ENCODE measurements at places on chromosomes 6 and 20.

- no peak for DNase-seq
Observed at GRCh38 chr20:23129266-23129665, 43.1 kb upstream of the CD93 start.

- DNase-seq = no peak
Observed at GRCh38 chr20:14525426-14525825, 188.0 kb upstream of the FLRT3 start.

- no peak for DNase-seq
Observed at GRCh38 chr6:751765-752164, 58.8 kb upstream of the EXOC2 start.

GRCh38 chr6:98260382-98260781 is 574.0 kb upstream of the POU3F2 start:
- DNase-seq = no peak

- DNase-seq = no peak
Observed at GRCh38 chr20:31494131-31494530, 19.0 kb downstream of the REM1 start.

DNA sequence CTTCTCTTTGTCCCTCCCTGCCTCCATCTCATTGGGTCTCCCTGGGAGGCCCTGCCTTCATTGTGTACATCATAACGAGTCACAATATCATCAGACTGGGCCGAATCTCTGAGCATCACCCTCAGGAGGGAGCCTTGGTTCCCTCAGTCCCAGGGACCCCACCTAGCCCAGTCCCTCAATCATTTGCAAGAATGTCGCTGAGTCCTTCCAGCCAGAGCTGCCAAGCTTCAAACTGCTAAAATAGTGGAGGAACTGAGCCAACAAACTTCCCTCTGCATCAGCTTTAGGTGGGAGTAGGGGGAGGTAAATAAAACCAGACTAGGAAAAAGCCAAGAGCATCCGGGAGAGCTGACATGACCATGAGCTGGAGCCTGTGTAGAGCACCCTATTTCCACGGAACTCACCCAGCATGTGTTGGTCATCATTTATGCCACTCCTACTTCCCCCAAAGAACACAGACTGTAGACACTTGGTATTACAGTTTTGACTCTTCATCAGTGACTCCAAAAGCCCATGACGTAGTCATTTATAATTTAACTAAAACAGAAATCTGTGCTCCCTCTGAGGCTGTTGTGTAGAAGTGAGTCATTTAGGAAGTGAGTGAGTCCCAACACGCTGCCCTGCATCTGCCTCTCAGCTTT is 28.8 kb upstream of the IL17A start:
- no peak for DNase-seq

DNA sequence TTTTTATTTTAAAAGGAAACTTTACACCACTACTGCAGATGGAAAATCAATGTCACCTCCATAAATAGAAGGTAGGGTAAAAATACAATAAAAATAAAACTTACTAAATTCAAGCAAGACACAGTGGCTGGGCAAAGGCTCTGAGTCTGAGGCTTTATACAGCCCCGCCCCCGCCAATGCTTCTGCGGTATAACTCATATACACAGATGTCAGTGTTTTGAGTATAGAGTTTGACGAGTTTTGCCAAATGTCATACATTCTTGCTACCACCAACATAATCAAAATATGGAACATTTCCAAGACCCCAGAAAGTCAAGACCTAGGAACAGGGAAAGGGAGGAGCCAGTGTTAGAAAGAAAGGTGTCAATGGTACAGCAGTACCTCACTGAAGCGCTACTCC is 12.8 kb downstream of the NFATC2 start:
- no peak for DNase-seq

GRCh38 chr6:138538390-138539031 is 39.2 kb upstream of the NHSL1 start:
- no peak for DNase-seq

GRCh38 chr6:36615018-36615761 is 21.0 kb downstream of the SRSF3 start:
- DNase-seq = peak; percentile 18

DNA sequence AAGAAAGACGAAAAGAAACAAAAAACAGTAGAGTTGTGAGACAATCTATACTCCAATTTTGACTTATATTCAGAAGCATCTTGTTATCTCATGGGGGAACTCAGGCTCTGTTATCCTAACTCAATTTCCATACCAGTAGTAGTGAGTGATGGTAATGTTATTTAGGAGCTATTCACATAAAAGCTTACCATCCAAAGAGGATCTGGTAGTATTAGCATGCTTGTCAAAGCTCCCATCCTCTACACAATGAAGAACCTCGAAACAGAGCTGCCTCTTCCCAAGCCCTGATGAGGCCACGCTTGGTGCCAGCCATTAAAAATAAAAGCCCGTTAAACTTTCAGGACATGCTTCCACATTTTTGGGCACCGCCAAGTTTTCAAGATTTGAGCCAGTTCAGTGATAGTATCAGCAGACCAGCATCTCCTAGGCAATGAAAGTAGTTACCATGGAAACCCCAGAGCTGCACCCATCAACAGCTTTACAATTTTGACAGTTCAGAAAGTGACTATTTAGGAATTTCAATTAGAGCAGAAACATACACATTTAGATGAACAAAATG is 173.3 kb downstream of the CD83 start:
- DNase-seq = no peak

GRCh38 chr20:47028487-47028886 is 133.8 kb downstream of the EYA2 start:
- DNase-seq = no peak

- DNase-seq = no peak
Observed at GRCh38 chr6:25350573-25350972, 71.4 kb downstream of the CARMIL1 start.

DNA sequence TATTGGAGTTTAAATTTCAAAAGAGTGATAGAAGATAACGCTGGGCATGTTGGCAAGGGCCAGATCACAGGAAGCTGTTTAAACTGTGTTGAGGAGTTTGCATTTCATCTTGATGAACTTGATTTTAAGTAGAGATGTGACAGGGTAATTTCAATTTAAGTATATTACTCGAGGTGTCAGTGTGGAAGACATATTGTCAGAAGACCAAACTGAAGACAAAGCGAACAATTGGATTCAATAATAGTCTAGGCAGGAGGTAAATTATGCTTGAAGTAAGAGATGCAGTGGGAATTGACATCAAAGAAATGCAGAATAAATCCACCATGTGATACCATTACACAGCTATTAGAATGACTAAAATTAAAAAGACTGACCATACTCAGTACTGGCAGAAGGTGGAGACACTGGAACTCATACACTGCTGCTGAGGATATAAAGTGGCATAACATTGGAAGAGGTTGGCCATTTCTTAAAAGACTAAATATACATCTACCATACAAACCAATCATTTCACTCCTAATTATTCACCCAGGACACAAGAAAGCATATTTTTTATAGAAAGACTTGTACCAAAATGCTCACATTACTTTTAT is 240.8 kb downstream of the ARHGAP18 start:
- no peak for DNase-seq

DNA sequence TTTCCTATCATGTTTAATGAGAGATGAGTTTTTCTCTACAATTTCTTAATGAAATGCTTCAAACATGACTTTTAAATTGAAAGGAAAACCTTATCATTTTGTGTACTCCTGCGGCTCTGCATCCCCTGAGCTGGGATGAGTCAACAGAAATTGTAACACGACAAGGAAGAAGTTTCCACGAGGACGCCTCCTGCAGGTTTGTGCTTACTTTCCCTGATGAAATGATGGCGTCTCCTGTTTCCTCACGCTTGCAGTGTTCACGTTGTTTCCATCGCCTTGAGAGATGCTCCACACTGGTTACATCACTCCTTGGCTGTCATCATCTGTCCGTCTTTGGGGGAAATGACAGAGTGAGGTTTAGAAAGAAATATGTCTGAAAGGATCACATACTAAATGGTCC is 233.7 kb upstream of the ZFP64 start:
- no peak for DNase-seq

- DNase-seq = no peak
Observed at GRCh38 chr6:74925683-74926082, 280.2 kb downstream of the COL12A1 start.

GRCh38 chr6:52550014-52550575 is 26.8 kb downstream of the TRAM2 start:
- no peak for DNase-seq

- no peak for DNase-seq
Observed at GRCh38 chr20:19947611-19948264, 69.4 kb upstream of the NAA20 start.

DNA sequence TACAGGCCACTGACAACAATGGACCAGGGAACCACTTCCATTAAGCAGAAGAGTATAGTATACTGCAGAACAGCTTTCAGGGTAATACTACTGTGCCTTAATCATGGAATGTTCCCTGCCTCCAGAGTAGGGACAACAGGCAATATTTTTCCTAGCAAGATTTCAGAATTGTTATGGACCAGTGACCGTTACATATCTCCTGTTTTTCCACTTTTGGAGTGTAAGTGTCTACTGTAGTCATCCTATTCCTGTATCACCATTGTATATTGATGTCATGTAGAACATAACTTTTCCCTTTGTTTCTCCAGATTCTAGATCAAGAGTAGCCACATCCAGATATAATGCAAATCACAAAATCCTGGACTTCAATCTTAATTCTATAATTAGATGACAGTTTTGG is 1.9 kb upstream of the GJE1 start:
- DNase-seq = no peak

DNA sequence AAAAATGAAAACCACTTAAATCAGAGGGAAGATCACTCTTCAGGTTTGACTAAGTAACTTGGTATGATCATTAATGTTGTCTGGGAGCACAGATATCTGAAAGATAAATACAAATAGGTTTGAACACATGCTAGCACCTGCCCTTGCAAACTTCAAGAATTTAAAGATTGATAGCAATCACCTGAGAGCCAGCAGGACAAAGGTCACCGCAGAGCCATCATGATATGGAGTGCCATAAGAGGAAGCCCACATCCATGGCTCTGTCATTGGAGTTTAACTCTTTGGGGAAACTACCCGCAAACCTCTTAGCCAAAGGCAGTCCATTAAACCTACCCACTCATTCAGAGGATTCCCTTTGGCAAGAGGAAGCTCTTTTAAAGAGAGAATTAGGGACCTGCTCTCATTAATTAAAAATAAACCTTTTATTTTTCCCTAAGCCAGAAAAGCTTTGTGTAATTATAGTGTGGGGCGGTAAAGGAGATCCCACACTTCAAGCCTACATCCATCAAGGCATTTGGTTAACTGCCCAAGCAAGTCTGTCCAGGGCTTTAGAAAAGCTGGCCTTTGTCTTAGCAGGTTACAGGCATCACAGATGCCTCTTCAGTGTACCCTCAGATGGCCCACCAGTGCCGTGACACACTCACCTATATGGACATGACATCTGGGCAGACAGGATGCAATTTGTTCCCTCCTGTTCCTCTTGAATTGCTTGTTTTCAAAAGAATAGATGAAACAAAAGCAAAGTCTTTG is 73.0 kb downstream of the SASH1 start:
- DNase-seq = no peak

DNA sequence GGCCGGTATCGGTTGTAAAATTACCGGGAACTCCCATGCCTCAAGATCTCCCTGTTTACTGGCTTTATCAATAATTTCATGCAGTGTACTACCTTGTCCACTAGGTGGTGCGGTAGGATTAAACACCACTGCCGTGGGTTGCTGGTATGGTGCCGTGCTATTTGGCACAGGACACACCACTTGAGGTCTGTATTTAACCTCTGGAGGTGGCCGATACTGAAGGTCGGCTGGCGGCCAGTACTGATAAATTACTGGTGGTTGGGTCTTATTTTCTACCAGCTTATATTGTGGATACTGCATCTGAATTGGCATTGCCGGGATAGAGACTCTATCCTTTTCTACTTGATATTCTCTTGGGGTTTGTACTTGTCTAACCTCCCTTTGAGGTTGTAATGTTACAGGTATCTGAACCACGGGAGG is 14.3 kb upstream of the PTCRA start:
- peak; percentile 47 for DNase-seq

- DNase-seq = no peak
Observed at GRCh38 chr6:46199387-46199786, 28.6 kb upstream of the ENPP5 start.

DNA sequence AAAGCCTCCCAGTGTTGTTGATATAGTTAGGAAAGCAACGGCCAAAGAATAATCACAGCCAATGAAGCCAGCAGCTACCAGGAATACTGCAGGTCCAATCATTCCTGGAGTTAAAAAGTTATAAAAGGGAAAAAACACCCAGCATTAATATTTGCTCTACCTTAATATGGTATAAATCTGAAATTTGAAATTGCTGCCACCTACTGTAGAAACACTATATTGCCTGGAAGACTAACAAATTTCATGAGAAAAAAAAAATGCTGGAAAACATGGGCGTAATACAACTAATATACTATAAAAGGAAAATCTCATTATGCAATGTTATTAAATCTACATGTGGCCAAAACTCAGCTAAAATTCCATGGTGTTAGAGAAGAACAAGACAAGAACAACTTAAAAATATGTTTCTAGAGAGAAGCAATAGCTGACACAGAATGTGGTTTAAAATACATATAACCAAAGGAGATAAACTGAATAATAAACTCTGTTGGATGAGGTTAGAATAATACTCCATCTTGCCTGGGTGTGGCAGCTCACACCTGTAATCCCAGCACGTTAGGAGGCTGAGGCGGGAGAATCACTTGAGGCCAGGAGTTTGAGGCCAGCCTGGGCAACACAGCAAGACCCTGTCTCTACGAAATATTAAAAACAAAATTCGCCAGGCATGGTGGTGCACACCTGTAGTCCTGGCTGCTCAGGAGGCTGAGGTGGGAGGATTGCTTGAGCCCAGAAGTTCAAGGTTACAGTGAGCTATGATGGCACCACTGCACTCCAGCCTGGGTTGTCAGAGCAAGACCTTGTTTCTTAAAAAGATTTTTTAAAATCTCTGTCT is 43.1 kb downstream of the SLC17A5 start:
- DNase-seq = no peak

DNA sequence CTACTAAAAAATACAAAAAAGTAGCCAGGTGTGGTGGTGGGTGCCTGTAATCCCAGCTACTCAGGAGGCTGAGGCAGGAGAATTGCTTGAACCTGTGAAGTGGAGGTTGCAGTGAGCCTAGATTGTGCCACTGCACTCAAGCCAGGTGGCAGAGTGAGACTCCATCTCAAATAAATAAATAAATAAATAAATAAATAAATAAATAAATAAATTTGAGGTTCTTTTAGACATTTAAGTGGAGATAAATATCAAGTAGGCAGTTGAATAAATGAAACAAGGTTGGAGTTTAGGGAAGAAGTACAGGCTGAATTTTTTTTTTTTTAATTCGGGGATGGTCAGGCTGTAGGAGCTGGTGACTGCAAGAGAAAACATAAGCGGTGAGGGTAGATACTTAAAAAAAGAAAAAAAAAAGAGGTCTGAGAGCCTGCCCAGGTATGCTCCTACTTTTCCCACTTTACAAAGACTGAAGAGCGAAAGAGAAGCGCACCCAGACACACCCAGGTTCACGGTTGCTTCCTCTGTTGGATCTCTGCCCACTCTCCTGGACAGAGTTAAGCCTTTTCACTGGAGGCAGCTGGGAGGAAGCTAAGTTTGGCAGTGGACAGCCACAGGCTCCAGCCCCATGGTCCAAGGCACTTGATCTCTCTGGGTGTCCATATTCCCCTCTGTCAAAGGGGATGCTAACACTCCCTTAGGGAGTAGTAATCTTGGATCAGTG is 100.9 kb upstream of the PRDM1 start:
- DNase-seq = no peak

All from stimulated activated CD4-positive, alpha-beta T cell treated with anti-CD3 and anti-CD28 coated beads, Interleukin-15, amount 100 ng/mL, for 1 hour (primary cell).